ENCODE measurements at places on chromosomes 4 and X. TPM values are rescaled to one million over a fixed set of nuclear protein-coding genes. Genes with fewer than 3 reads are reported as not detected.

DNA sequence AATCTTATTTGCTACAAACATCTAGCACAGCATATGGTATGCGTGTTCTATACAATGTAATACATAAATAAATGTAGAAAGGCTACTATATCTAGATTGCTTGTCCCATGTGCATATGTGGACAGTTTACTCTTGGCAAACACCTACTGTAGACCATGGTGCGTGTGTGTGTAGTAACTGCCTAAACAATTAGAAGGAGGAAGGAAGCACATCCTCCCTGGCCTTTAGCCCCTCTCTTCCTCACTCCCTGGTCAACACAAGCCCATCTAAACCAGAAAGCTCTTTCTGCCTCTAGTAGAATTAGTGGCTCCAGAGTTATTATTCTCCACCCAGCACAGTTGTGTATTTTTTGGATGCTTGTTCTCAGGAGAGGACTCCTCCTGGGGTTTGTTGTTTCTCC, 73.9 kb downstream of the KDR start:
- H3K27ac ChIP-seq = no peak overlapping the region
- no peaks in the 10 kb centered on the region for H3K27me3 ChIP-seq
- DNase-seq = no peak
- H3K4me1 ChIP-seq = no peaks in the 10 kb centered on the region

GRCh38 chr4:29467044-29467717, 1253.0 kb upstream of the PCDH7 start:
- H3K36me3 ChIP-seq = no peaks in the 10 kb centered on the region
- no peak overlapping the region for H3K4me3 ChIP-seq
- no peak overlapping the region for H3K27ac ChIP-seq
- DNase-seq = no peak

- H3K4me3 ChIP-seq = no peak overlapping the region
- no peak for DNase-seq
- no peak overlapping the region for H3K27ac ChIP-seq
- H3K4me1 ChIP-seq = peaks cover 9% of the 10 kb centered on the region
Observed at GRCh38 chr4:153234885-153235284, 30.6 kb downstream of the TRIM2 start.

DNA sequence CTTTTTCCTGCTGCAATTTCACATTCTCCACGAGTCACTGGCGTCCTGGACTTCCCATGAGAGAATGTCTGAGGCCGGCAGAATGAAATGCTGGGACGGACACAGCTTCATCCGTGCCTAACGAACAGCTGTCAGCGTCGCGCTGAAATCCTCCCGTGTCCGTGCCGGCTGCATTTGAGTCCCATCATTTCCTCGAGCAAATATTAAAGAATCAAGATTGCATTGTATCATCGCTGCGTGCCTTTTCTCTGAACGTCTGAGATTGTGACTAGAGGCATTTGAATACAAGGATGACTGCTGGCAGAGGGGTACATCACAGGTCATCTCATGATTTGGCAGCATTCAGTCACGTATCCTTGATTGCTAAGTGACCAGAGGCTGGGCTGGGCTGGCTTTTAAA, 279.9 kb downstream of the ASMT start:
- H3K27me3 ChIP-seq = no peaks in the 10 kb centered on the region
- no peak overlapping the region for H3K4me3 ChIP-seq
- H3K27ac ChIP-seq = no peak overlapping the region

DNA sequence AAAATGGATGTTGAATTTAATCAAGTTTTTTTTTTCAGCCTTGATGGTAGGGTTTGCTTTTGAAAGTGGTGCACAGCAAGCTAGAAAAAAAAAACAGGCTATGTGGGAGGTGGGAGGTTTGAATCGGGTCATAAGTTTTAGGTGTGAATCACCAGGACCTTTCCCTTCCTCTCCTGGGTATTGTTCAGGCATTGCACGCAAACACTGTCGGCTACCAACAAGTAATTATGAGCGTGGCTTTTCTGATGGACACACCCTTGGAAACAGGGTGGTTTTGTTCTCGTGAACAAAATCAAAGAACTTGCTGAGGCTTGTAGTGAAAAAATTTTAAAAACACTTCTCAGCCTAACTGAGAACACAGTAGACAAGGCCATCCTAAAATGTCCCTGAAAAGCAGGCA, 18.1 kb downstream of the PIR start:
- no peak overlapping the region for H3K27ac ChIP-seq
- H3K4me1 ChIP-seq = no peaks in the 10 kb centered on the region
- no peaks in the 10 kb centered on the region for H3K27me3 ChIP-seq
- H3K4me3 ChIP-seq = no peak overlapping the region
- no peak for DNase-seq

- H3K27ac ChIP-seq = no peak overlapping the region
- no peak for DNase-seq
- H3K36me3 ChIP-seq = no peaks in the 10 kb centered on the region
- no peaks in the 10 kb centered on the region for H3K27me3 ChIP-seq
Observed at GRCh38 chr4:72969976-72970375, 99.5 kb downstream of the COX18 start.

- H3K27ac ChIP-seq = no peak overlapping the region
- H3K4me3 ChIP-seq = no peak overlapping the region
- no peaks in the 10 kb centered on the region for H3K27me3 ChIP-seq
- H3K36me3 ChIP-seq = peaks cover 18% of the 10 kb centered on the region
- no peak for DNase-seq
Observed at GRCh38 chrX:118614150-118614549, 113.3 kb upstream of the IL13RA1 start.

DNA sequence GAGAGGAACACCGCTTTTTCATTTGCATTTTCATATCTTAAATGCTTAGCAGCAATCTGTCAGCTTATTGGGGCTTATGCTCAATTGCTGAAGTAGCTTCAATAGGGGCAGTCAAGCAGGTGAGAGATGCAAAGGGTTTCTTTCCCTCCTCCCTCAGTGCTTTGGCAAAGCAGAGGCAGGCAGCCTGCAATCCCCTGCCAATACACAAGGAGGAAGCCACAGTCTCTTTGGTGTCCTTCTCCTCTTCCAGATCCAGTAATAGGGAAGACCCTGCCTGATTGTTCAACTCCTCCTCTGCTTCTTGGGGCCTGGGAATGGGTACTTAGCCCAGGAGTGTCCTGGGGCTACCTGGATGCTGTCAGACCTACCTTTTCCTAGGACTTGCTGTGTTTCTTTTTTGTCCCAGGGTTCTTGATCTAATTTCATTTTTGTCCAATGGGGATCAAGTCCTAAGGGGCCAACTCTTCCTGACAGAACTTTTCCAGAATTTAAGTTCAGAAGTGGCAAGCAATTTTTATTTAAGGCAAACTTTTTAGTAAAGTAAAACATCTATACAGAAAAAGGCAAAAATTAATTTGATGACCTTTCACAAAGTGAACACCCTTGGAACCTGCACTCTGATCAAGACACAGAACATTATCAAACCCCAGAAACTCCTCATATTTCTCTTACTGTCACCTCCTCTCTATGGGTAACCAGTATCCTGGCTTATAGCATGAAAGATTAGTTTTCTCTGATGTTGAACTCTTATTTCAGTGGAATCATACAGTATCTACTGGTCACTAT, 260.3 kb downstream of the PPP3CA start:
- no peaks in the 10 kb centered on the region for H3K4me1 ChIP-seq
- H3K36me3 ChIP-seq = no peaks in the 10 kb centered on the region
- H3K27me3 ChIP-seq = no peaks in the 10 kb centered on the region
- no peak for DNase-seq
- H3K27ac ChIP-seq = no peak overlapping the region
- H3K4me3 ChIP-seq = no peak overlapping the region

GRCh38 chr4:22573198-22573597, 57.3 kb upstream of the ADGRA3 start:
- no peak overlapping the region for H3K27ac ChIP-seq
- no peak for DNase-seq
- no peaks in the 10 kb centered on the region for H3K36me3 ChIP-seq
- no peaks in the 10 kb centered on the region for H3K27me3 ChIP-seq
- H3K4me1 ChIP-seq = no peaks in the 10 kb centered on the region

- no peak for DNase-seq
- no peak overlapping the region for H3K27ac ChIP-seq
- H3K36me3 ChIP-seq = no peaks in the 10 kb centered on the region
Observed at GRCh38 chr4:112109360-112110058, 35.7 kb upstream of the FAM241A start.

DNA sequence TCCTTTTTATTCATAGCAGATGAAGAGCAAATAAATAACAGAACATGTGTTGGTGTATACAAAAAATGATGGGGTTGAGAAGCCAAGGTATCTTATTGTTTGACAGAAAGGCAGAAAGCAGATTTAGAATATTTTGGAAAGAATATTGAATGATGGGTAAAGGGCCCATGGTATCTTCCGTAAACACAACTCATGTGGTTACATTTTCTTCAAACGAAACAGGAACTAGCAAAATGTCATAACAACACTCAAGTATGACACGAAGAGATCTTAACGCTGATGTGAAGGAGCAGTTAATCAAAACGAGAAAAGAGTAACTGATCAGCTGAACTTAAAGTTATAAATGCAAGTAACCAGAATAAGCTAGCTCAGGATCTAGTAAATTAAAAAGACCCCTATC, 195.7 kb upstream of the GK2 start:
- no peak overlapping the region for H3K4me3 ChIP-seq
- H3K4me1 ChIP-seq = no peaks in the 10 kb centered on the region
- no peaks in the 10 kb centered on the region for H3K27me3 ChIP-seq
- DNase-seq = peak; percentile 34
- H3K27ac ChIP-seq = no peak overlapping the region
- no peaks in the 10 kb centered on the region for H3K36me3 ChIP-seq

- H3K36me3 ChIP-seq = no peaks in the 10 kb centered on the region
- H3K4me1 ChIP-seq = no peaks in the 10 kb centered on the region
- H3K4me3 ChIP-seq = no peak overlapping the region
- no peak overlapping the region for H3K27ac ChIP-seq
- H3K27me3 ChIP-seq = no peaks in the 10 kb centered on the region
Observed at GRCh38 chr4:88991746-88992145, 65.2 kb downstream of the FAM13A start.

- no peaks in the 10 kb centered on the region for H3K4me1 ChIP-seq
- no peaks in the 10 kb centered on the region for H3K27me3 ChIP-seq
- H3K4me3 ChIP-seq = no peak overlapping the region
- DNase-seq = no peak
- no peak overlapping the region for H3K27ac ChIP-seq
Observed at GRCh38 chrX:4809571-4809970, 1096.1 kb upstream of the PRKX start.

- H3K27me3 ChIP-seq = no peaks in the 10 kb centered on the region
- H3K4me1 ChIP-seq = no peaks in the 10 kb centered on the region
- H3K36me3 ChIP-seq = no peaks in the 10 kb centered on the region
- DNase-seq = no peak
- no peak overlapping the region for H3K4me3 ChIP-seq
- no peak overlapping the region for H3K27ac ChIP-seq
Observed at GRCh38 chr4:150961566-150961965, 53.5 kb downstream of the LRBA start.

GRCh38 chrX:78075787-78076389, 28.2 kb upstream of the PGK1 start:
- no peak overlapping the region for H3K4me3 ChIP-seq
- no peaks in the 10 kb centered on the region for H3K4me1 ChIP-seq
- no peaks in the 10 kb centered on the region for H3K36me3 ChIP-seq
- no peak for DNase-seq
- no peak overlapping the region for H3K27ac ChIP-seq

GRCh38 chr4:8000721-8001491, 61.2 kb upstream of the AFAP1 start:
- no peak for DNase-seq
- H3K36me3 ChIP-seq = no peaks in the 10 kb centered on the region
- no peaks in the 10 kb centered on the region for H3K4me1 ChIP-seq
- H3K27ac ChIP-seq = no peak overlapping the region
- no peaks in the 10 kb centered on the region for H3K27me3 ChIP-seq

GRCh38 chr4:15912961-15913630, 25.4 kb downstream of the FGFBP1 start:
- H3K4me1 ChIP-seq = no peaks in the 10 kb centered on the region
- no peak for DNase-seq
- no peak overlapping the region for H3K27ac ChIP-seq
- H3K4me3 ChIP-seq = no peak overlapping the region

- no peaks in the 10 kb centered on the region for H3K4me1 ChIP-seq
- H3K27ac ChIP-seq = no peak overlapping the region
- no peak overlapping the region for H3K4me3 ChIP-seq
- H3K36me3 ChIP-seq = no peaks in the 10 kb centered on the region
- no peaks in the 10 kb centered on the region for H3K27me3 ChIP-seq
- no peak for DNase-seq
Observed at GRCh38 chr4:78543424-78544125, 8.0 kb upstream of the ANXA3 start.

DNA sequence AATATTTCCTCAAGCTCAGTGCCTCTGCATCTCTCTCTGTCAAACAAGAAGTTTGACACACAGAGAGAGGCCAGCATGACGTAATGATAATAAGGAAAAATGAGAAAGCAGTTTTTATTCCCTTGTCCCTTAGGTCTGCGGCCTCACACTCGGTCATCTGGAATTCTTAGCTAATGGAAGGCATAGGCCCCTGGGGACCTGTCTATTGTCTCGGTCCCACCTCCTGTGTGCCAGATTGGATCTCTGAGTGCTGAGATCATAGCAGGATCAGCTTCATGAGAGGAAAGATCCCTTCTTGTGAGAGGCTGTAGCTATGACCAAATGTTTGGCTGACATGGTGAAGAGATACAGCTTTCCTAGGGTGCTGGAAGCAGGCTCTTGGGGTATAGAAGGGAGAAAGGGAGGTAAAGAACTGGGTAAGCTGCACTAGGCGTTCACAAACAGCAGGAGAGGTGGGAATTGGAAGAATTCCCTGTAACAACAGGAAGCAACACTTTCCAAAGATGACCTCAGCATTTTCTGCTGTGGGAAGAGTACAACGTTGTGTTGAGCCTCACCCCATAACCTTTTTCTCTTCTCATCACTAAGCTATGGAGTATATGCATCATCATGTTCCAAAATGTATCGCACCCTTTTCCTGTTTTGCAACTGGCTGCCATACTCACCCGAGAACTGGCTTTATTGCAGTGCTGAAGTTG, 20.2 kb downstream of the TMEM31 start:
- no peaks in the 10 kb centered on the region for H3K4me1 ChIP-seq
- no peak overlapping the region for H3K27ac ChIP-seq
- H3K36me3 ChIP-seq = no peaks in the 10 kb centered on the region
- no peaks in the 10 kb centered on the region for H3K27me3 ChIP-seq
- H3K4me3 ChIP-seq = no peak overlapping the region

MTNR1A gene
- not detected for total RNA-seq

IL2RG gene
- 265 TPM for total RNA-seq

PAGE2B gene
- total RNA-seq = not detected

GATA1 gene
- total RNA-seq = not detected

GAGE13 gene
- not detected for total RNA-seq

WAS gene
- 105 TPM for total RNA-seq

DIPK2B gene
- not detected for total RNA-seq

MAMLD1 gene
- 0.46 TPM for total RNA-seq

SLITRK2 gene
- total RNA-seq = not detected

ATP11C gene
- 22.6 TPM for total RNA-seq
